ENCODE measurements at places on chromosomes 7 and 10.
A peak's percentile ranks its signal among the peaks of the same experiment; 100 is the strongest.

- no peak for DNase-seq
Measured at GRCh38 chr7:151923097-151923876, 33.0 kb upstream of the GALNTL5 start.

DNA sequence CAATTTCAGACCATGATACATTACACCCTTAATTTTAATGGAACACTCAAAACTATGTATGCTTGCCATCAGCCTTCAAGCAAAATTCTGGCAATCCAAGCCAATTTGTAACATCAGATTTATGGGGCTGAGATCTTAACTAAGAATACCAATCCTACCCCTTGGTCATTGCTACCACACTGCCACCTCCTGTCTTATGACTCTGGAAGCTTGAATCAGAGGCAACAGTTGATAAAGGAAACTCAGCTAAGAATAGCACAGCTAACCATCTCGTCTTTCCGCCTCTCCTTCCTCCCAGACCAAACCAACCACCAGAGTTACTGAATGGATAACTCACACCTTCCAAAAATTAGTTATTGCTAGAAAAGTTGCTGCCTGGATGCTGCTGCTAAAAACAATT, 7.4 kb downstream of the IGF2BP3 start:
- DNase-seq: peak; percentile 73

GRCh38 chr7:127949769-127950222, 81.4 kb downstream of the LRRC4 start:
- no peak for DNase-seq

DNA sequence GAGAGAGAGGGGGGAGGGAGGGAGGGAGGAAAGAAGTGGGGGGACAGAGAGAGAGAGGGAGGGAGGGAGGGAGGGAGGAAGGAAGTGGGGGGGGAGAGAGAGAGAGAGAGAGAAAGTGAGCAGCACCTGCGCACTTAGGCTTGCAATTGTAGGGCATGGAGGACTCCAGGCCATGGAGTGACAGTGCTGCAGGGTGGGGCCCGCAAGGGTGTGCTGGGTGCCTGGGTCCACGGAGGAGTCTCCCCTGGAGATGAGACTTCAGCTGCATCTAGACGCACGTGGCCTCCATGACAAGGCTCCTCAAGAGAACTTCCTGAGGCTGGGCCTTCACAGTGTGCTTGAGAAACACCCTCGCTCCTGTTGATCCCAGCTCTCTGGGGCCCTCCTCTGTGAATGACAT, 44.5 kb downstream of the CLRN3 start:
- no peak for DNase-seq

DNA sequence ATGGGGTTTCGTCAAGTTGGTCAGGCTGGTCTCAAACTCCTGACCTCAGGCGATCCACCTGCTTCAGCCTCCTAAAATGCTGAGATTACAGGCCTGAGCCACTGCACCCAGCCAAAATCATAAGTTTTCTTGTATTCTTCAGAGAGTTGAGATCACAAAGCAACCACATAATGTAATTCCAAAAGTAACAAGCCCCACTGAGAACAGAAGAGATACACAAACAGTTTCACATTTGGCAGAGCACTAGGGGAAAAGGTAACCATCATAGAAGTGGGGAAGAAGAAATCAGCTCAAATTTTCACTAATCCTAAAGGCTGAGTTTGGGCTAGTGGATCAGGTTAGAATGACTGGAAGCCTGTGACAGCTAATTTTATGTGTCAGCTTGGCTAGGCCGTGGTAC, 5.4 kb upstream of the CEP41 start:
- no peak for DNase-seq

GRCh38 chr7:49692516-49692915, 80.9 kb upstream of the VWC2 start:
- DNase-seq: no peak

DNA sequence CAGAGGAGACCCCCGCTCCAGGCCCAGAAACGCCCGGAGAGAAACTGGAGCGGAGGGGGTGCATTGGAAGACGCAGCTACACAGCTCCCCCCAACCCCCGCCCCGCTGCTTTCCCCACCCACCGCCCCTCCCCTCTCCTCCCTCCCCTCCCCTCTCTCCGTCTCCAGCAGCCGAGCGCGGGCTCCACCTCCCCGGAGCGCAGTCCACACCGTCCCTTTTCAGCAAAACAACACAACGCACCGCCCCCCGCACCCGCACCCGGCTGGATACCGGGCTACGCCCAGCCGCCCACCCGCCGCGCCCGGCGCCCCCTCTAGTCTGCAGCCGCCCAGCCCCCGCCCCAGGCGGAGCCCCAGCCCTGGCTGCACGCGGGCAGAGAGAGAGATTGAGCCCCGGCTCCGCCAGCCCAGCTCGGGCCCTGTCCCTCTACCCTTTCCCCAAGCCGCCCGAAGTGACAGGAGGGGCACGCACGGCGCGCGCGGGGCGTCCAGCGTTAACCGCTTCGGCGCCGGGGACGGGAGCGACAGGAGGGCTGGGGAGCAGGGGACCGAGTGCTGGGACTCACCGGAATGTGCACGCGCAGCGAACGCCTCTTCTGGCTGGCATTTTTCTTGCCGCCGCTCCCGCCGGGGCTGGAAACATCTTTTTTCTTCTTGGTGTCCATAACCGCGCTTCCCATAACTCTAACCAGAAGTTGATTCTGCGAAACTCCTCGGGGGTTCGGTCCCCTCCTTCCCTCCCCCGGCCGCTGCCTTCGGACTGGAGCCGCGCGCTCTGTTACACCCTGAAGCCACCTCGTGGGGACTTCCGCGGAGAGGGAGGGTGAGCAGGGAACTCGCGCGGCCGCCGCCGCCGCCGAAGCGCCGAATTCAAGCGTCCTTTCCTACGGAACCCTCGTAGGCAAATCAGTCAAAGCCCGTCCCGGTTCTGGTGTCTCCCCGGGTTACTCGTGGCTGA, 695 bp downstream of the PRKAG2 start:
- DNase-seq: peak; percentile 60

DNA sequence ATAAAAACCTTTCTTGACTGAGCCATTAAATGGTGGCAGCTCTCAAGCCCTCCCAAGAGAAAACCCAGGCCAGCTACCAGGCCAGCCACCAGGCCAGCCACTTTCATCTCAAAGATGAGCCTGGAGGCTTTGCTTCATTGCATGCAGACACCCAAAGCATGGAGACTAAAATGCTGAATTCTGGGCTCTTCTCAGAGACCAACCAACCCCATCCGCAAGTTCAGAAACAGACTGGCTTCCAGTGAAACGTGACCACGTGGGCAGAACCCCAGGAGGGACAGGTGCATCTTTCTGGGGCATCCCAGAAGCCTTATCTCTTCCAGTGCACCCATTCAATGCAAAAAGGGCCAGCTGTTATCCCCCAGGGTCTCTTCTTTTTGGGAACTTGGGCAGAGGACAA, 20.9 kb downstream of the CHST15 start:
- DNase-seq: no peak

- DNase-seq: no peak
Measured at GRCh38 chr10:78768876-78769275, 299.9 kb upstream of the ZMIZ1 start.

DNA sequence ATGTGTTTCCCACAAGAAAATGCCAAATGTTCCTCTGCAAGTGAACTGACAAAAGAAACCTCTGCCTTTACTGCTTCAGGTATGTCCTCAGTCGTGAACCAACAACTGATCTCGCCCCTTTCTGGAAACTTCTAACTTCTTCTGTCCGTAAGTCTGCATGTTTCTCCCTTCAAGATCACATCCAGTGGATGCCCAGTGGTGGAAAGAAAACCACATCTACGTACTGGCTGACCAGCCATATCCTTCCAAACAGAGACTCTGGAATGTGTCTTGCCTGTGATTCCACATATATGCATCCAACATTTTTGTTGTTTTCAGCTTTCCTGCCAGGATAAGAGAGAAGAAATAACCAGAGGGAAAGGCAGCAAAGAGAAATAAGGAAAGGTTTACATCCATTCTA, 152.7 kb downstream of the GLI3 start:
- DNase-seq: no peak

GRCh38 chr7:121084748-121085336, 96.3 kb downstream of the CPED1 start:
- DNase-seq: peak; percentile 89

GRCh38 chr10:101011517-101012423, 12.2 kb downstream of the LZTS2 start:
- DNase-seq: peak; percentile 58

- DNase-seq: no peak
Measured at GRCh38 chr10:119831656-119832055, 41.0 kb downstream of the MCMBP start.

GRCh38 chr10:42998481-42999384, 78.1 kb upstream of the RET start:
- no peak for DNase-seq

DNA sequence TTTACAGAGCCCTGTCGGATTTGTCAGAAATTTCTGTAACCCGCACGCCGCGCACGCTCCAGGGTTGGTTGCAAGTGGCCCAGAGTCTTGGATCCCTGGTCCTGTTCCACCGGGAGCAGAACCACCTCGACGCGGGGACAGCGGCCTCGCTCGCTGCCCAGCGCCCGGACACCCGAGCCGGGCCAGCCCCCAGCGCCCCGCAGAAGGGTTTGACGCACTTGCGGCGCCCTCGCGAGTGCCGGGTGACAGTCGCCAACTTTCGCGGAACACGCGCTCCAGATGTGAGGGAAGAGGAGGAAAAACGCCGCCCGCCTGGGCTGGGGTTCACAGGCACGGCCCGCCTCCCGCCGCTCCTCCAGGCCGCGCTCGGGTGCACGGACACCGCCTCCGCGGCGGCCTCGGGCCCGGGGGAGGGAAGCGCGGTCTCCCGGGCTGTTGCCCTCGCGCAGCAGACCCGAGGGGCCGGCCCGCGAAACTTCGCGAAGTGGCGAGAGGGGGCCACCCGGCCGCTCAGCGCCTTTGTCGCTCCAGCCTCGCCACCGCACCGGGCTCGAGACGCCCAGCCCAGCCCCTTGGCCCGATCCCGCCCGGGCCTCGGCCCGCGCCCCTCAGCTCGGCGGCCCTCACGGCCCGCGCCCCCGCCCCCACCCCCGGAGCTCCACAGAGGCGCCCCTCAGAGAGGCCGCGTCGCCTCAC, 514 bp downstream of the RNF216 start:
- DNase-seq: peak; percentile 67

- DNase-seq: no peak
Measured at GRCh38 chr10:79941585-79942210, 7.2 kb downstream of the SFTPD start.

DNA sequence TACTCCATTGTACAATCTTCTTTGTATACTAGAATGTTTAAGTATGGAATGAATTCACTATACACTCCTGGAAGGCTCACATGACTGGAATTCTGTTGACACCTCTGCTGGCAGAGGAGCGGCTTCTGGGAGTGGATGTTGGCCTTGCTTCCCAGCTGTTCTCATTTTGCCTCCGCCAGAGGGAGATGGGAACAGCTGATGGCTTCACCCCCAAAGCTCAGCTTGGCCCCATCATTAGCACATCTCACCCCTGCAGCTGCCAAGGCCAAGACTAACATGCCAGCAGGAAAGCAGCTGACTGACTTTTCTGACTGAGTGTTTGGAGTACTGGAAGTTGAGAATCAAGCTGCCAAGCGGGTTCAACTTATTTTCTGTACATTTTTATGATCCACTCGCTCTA, 15.1 kb downstream of the ADAM12 start:
- DNase-seq: peak; percentile 47

DNA sequence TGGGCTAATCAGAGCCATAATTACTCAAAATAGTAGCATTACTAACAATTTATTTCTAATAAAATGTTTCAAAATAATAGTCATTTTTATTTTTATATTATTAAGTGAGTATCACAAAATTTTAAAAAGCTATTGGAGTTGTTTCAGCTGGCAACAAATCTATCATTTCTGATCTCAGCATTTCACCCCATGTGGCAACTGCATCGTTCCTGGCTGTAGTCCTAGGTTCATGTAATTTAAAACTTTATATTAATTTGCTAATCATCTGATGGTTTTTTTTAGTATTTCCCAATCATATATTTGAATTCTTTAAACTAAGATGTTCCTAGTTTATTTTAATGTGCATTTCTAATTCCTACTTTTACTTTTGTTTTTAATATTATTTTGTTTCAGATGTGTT, 293.0 kb upstream of the AKR1E2 start:
- DNase-seq: no peak

GRCh38 chr10:84205853-84206525, 11.7 kb downstream of the CDHR1 start:
- DNase-seq: no peak

DNA sequence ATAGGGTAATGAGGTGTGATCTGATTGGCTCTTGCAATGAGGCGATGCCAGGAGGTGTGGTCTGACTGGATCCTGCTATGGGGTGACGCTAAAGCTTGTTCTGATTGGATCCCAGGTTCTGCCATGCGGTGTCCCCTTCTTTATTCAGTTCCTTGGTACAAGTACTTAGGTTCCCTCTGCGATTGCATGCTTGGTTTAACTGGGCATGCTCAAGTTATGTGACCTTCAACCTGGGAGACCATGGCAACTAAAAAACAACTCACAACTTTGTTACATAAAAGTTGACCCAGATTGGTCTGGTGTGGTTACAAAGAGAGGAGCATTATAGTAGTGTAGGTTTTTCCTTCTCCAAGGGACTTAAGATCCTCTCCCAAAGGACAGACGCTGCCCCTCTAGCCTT, 49.5 kb upstream of the DNAJC1 start:
- no peak for DNase-seq

- DNase-seq: no peak
Measured at GRCh38 chr10:35626971-35627507, 15.1 kb downstream of the FZD8 start.

GRCh38 chr10:62054830-62055229, 153.3 kb downstream of the ARID5B start:
- DNase-seq: no peak

GRCh38 chr10:55426138-55426537, 625.1 kb upstream of the PCDH15 start:
- no peak for DNase-seq

- DNase-seq: no peak
Measured at GRCh38 chr7:3097734-3098133, 54.1 kb upstream of the CARD11 start.

DNA sequence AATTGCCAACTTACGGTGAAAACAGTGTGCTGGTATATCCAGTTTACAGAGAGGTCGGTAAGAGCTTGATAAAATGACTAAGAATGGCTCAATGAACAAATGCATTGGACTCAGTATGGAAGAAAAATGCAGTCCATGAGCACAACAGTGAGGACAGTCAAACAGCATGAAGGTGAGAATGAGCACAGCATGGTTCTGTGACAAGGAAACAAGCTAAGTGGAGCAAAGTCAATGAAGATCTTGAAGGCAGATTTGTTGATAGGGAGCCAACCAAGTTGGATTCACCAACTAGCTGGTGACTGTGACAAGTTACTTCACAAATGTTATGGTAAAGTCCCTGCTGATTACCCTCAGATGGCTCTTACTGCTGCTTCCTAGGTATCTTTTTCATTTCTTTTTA, 75.9 kb downstream of the SHOC2 start:
- no peak for DNase-seq
